Stimulated activated CD8-positive, alpha-beta memory T cell treated with anti-CD3 and anti-CD28 coated beads, Interleukin-2, amount 100 ng/mL, for 48 hours (primary cell): ENCODE measurements at places on chromosomes 13 and 19.

GRCh38 chr13:96398486-96398885 lies 308.6 kb downstream of the HS6ST3 start:
- DNase-seq: no peak

DNA sequence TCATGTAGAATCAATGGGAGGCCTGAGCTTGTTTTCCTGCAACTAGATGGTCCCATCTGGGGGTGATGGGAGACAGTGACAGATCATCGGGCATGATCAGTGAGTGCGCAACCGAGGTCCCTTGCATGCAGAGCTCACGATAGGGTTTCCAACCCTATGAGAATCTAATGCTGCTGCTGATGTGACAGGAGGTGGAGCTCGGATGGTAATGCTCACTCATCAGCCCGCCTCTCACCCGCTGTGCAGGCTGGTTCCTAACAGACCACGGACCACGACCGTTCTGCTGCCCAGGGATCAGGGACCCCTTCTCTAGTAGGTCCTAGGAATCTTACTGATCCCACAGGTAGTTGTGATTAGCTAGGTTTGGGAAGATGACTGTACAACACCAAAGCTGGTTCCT lies 23.5 kb upstream of the GARRE1 start:
- DNase-seq: no peak

DNA sequence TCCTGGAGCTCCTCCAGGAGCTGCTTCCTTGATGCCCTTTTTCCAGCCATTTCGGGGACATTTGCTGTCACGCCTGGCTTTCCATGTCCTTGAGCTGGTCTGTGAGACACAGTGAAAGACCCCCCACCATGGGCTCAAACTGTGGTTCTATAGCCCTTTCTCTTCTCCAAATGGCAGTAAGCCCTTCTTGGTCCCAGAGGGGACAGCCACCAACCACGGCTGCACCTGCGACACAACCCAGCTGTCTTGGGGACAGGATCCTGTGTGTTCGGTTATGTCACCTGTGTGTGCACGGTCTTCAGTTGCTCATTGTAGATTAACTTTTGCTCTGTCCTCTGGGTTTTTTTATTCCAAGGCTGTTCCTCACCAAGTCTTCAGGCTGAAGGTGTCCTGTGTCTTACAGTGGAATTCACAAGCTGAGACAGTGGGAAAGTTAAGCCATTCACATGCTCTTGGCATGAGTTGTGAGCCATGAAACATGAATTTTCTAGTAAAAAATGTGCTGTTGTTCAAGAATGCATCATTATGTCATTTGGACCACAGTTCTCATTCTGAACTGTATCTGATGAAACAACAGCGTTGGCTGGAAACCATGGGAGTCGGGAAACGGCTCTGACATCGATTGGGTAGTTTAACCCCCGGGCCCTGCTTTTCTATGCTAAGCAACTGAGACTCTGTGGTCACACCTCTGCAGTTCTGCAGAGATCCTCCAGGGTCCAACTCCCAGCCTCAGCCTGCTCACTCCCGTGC lies 129.5 kb upstream of the MCF2L start:
- DNase-seq: no peak

DNA sequence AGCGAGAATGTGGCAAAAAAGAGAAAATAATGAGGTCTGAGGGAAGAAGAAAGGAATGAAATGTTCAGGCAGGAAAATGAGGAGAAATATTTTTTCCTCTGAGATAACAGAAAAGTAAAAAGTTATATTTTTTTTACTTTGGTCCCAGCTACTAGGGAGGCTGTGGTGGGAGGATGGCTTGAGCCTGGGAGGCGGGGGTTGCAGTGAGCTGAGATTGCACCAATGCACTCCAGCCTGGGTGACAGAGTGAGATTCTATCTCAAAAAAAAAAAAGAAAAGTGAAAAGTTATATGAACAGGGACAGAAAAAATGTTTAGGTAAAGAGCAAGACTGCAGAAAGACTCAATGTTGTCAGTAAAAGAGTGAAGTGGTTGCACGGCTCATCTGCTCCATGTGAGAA lies 603.7 kb upstream of the GPC6 start:
- DNase-seq: no peak

- DNase-seq: no peak
These were observed at the start of gene MEDAG for GRCh38 chr13:30905932-30906383. Gene MEDAG, plus strand, starts transcription at chr13:30906271. Its CDS starts 245 bp downstream, at chr13:30906516.

GRCh38 chr13:79870123-79870522 lies 389.2 kb downstream of the NDFIP2 start:
- DNase-seq: no peak

GRCh38 chr13:48600374-48601364 lies 53.1 kb upstream of the CYSLTR2 start:
- no peak for DNase-seq

DNA sequence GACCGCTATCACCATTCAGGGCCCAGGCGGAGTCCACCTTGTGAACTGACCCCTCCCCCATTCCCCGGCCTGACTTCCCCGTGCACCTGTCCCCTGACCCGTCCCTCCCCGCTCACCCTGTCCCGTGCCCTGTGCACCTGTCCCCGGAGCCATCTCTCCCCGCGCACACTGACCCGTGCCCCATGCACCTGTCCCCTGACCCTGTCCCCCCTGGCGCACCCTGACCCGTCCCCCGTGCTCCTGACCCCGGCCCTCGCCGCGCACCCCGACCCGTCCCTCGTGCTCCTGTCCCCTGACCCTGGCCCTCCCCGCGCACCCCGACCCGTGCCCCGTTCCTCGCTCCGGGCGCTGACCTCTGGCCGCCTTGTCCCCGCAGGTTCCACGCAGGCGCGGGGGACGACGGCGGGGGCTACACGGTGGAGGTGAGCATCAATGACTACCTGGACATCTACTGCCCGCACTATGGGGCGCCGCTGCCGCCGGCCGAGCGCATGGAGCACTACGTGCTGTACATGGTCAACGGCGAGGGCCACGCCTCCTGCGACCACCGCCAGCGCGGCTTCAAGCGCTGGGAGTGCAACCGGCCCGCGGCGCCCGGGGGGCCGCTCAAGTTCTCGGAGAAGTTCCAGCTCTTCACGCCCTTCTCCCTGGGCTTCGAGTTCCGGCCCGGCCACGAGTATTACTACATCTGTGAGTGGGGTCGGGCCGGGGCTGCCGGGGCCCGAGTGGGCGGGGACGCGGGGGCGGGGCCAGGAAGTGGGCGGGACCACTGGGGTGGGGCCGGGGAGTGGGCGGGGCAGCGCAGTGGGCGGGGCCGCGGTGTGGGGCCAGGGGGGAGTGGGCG lies 9.7 kb downstream of the EFNA2 start:
- peak; percentile 44 for DNase-seq

DNA sequence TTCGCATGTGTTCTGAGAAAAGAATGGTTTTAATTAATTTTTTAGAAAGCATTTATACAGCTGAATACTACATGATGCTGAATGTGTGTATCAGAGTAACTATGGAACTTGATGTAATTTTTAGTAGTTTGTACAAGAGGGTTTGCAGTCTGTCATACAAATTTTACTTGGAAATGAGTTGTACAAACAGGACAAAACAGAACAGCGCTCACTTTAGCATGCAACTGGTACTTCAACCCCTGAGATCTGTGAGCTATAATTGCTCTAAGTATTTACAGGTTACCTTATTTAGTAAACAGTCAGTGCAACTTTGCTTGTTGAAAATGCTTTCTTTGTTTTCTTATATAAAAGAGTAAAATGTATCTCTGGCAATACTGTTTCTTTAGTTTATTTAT lies 706 bp downstream of the TNFRSF19 start:
- DNase-seq: no peak

GRCh38 chr13:100899720-100900316 lies 225.2 kb upstream of the TMTC4 start:
- no peak for DNase-seq

DNA sequence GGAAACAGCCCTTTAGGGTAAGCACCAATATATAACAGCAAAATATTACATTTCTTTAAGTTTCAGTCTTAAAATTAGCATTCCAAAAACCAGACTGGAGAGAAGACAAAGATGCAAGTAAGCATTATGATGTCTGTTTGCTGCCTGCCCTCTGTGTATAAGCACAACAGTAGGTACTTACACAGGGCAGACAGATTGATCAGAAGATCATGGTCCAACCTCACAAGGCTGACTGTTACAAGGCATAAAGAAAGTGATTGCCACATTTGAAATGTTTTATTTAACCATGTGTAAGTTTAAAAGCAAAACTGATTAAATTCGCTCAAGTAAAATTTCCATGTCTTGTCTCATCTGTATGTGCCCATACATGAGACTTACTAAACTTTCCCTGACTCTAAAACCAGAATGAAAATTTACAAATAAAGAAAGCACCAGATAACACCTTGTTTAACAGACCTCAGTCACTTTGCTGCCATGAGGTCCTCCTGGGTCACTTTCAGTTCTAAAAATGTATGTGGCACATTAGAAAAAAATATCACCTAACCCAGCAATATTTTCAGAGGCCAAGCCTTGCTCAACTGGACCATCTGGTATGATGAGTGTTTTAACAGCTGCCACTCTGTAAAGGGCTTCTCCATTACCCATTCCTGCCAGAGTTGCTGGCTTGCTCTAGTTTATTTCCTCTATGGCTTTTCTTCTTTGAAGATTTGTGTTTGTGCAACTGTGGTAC lies 297.0 kb downstream of the RBM26 start:
- no peak for DNase-seq

DNA sequence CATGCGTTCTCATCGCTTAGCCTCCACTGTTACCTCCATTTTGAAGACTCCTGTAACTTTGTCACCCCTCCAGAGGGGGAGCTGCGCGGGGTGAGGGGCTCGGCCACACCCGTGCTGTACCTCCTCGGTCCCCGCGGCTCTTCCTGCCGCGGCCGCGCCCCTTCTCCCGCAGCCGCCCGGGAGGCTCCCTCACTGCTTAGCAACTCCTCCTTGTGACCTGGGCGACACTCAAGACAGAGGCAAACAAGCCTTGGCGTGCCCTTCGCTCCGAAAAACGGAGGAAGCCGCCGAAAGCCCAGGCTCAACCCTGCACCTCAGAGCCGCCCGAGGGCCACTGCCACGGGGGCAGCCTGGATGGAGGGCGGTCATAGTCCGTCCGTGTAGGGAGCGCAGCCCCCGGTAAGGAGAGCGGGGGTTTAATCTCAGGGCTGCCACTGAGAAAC lies 494.3 kb downstream of the FOXO1 start:
- no peak for DNase-seq

DNA sequence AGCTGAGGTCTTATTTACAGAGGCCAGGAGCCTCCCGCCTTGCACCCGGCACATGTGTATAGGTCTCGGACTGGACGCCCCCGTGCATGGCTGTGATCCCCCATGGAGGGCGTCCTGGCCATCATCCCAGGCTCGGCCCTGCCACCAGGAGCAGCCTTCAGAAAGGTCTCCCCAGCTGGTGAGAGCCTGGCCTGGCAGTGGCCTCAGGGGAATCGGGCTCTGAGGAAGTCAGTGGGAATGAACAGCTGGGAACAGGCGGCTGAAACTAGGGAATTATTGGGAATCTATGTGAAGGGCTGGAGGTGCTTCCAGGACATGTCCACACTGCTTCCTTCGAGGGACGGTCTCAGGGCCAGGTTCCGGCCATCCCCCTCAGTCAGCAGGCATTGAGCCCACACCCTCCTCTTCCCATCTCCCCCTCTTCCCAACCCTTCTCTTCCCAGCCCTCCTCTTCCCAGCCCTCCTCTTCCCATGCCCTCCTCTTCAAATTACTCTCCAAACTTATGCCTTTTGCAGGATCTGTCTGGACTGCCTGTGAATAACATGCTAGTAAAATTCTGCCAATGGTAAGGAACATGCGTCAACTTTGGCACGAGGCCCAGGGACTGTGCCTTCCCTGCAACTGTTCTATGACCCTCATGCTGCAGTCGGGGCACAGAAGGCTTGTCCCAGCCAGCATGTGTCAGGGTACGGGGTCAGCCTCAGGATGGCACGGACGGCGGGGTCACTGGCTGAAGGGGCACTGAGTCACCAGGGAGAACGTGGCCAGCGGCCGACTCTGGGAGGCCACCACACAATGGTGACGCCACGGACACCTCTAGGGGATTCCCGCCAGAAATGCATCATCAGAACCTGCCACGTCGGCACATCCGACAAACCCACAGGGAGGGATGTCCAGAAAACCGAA lies 24.2 kb upstream of the C13orf46 start:
- no peak for DNase-seq

DNA sequence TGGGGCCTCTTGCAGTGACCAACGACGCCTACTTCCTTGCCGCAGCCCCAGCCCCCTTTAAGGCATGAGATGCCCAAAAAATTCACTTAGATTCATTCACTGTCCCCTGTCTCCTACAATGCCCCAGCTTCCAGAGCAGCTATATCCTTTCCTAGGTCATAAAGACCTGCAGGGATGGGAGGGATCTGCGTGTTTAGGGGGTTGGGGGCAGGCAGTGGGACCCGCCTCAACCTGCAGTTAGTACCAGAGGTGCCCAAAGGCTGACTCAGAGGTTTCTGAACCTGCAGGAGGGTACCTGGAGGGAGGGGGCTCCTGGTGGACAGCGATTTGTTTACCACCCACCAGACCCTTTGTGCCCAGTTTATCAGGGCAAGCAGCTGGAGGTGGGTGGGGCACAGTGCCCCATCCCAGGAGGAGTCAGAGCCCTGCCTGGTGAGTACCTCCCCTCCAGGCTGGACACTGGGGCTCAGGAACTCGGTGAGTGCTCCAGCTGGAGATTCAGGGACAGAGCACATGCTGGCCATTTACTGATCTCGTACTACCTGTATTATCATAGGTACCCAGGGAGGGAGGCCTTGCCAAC lies 10.1 kb downstream of the RPS28 start:
- DNase-seq: no peak

GRCh38 chr19:38952395-38953165 lies 21.8 kb downstream of the MRPS12 start:
- no peak for DNase-seq

- DNase-seq: no peak
These were observed 288.6 kb upstream of the MIR17HG start for GRCh38 chr13:91058919-91059318.

DNA sequence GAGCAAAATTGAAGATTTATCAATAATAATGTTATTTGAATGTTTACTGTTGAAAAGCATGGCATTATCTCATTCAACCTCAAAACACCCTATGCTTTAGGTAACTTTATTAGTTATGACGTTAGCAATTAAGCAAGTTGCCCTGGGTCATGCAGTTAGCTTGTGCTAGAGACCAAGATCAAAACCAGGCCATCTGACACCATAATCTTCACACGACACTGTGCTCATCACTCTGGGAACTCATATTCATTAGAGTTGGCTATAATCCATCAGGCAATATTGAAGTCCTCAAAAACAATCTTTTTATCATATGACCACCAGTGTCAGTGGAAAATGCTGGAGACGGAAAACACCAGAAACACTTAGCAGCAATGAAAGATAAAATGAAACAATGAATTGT lies 253.5 kb downstream of the PCDH20 start:
- no peak for DNase-seq

- peak; percentile 41 for DNase-seq
These were observed 45.5 kb downstream of the IER2 start for GRCh38 chr19:13195678-13196077.

GRCh38 chr13:112066624-112067004 lies 335 bp upstream of the SOX1 start:
- DNase-seq: peak; percentile 33

- no peak for DNase-seq
These were observed 506.8 kb upstream of the ATXN8OS start for GRCh38 chr13:69600811-69601210.

DNA sequence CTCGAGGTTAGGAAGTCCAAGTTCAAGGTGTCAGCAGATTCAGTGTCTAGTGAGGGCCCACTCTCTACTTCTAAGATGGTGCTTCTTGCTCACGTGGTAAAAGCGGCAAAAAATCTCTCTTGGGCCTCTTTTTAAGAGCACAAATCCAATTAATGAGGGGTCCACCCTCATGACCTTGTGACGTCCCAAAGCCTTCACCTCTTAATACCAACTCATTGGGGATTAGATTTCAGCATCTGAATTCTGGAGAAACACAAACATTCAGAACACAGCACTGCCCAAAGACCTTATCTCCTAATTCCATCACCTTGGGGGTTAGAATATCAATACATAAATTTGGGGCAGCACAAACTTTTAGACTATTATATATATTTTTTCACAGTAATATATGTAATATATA lies 146.4 kb upstream of the GPC6 start:
- no peak for DNase-seq
